ENCODE measurements at places on chromosomes 1 and 21. TPM values are rescaled to one million over a fixed set of nuclear protein-coding genes. Genes with fewer than 3 reads are reported as not detected.

- DNase-seq: peak; percentile 9
Measured at GRCh38 chr1:11448373-11449099, 30.4 kb upstream of the DISP3 start.

DNA sequence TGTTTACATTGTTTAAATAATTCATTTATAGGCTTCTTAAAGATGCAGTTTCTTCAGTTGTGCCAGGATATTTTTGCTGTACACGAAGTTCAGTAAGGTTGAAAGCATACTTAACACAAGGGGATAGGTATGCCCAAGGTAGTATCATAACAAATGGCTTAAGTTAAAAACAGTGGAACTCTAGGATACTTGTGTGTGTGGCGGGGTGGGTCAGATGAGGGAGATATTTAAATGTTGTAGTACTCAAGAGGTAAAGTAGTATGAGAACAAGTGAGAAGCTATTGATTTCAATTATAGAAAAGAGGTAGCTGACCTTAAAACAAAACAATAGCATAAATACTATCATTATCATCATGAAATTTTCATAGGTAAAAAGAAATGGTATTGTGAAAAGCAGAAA lies 6.2 kb downstream of the LRRC7 start:
- DNase-seq: no peak

GRCh38 chr1:84691122-84691783 lies 992 bp upstream of the SSX2IP start:
- DNase-seq: peak; percentile 19

Gene WNT4
- total RNA-seq: 7.7 TPM

Gene ZBTB8OS
- total RNA-seq: 18.2 TPM

GRCh38 chr1:185896863-185897262 lies 162.7 kb downstream of the HMCN1 start:
- DNase-seq: no peak

DNA sequence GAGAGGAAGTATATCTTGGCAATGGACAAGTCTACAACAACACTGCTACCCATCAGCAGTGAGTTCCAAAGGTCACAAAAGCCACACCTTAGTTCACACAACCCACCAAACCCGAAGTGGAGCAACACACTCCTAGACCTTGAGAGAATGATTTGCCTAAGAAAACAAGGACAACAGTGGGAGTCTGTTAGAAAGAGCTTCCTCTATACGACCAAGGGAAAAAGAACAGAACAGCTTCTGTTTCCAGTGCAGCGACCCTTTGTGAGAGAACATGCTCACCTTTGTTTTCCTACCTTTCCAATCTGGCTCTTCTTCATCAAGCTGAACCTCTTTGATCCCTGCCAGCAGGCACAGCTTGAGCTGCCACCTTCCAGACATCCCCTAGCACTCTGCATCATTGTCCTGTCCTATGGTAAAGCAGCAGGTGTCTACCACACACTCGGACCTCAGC lies 56.7 kb upstream of the PALMD start:
- no peak for DNase-seq

DNA sequence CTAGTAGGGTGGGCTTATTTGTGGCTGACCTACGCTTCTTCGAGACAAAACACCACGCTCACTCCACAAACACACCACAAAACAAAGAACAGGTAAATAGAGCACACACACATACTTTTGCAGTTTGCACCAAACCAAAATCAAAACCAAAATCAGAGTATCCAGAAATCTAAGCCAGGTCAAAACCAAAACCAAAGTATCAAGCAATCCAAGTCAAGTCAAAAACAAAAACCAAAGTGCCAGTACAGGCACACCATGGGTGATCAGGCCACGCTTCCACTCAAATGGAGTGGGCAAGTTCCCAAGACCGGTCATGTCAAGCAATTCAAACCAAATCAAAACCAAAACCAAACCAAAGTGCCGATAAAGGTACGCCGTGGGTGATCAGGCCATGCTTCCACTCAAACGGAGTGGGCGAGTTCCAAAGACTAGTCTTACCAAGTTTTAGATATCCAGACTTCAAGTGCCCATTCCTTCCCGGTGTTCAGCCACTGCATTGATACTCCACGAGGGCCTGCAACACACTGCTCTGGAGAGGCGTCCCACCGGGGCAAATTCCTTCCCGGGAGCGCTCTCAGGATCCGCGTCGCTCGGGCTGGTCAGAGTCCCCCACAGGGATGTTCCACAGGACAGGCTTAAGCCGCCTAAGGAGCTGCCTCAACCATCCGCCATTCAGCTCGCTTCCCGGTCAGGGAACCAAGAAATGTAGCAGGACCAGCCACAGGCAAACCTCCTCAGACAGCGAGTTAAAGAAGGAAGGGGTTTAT lies 169.1 kb downstream of the CDC7 start:
- DNase-seq: no peak

Gene TBX15
- 88.8 TPM for total RNA-seq

Gene TSACC
- total RNA-seq: not detected

DNA sequence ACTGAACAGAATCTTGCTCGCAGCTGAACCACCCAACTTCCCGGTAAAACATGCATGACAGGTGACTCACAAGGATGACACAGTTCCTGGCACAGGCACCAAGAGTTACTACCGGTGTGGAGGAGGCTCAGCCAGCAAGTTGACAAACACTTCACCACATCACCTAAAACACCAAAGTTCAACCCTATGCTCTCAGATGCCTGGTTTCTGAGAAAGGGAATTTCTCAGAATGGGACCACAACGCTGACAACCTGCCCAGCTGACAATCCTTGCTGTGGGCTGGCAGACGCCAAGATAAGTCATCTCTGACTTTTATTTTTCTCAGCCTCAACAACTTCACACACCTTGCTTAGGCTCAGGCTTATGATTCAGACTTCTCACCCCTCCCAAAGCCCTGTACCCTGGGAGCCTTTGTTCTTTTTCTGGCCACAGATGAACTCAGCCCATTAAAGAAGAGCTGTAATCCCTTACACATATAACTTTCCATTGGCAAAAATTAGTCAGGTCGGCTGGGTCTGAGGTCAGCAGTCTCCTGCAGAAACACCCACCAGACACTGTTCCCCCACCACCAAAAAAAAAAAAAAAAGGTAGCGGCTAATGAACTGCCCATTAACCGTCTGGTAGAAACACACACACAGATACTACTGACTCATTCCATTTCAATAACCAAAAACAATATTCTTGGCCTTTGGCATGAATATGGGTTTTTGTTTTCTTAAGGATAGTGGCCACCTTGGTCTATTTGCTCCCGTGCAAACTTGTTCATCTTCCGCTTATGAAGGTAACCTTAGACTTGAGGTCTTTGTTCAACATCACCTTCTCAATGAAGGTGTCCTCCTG lies 10.8 kb upstream of the TIAM1 start:
- no peak for DNase-seq

DNA sequence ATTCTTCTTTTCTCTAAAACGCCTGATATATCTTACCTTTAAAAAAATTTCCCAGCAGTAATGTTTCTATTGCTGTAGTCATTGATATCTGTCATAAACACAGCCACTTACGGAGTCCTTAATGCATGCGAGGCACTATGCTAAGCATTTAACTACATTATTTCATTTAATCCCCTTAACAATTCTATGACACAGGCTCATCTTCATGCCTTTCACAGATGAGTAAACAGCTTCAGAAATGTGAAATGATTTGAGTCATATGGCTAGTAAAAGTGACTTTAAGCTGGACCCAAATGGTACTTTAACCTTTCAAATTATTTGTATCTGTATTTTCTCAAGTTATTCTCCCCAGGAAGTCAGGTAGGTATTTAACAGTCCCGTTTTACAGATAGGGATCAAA lies 125.1 kb upstream of the FGGY start:
- DNase-seq: no peak

Gene A3GALT2
- total RNA-seq: not detected

All from tongue (tissue), 3 donors.